Activated naive CD4-positive, alpha-beta T cell treated with anti-CD3 and anti-CD28 coated beads for 36 hours (primary cell): ENCODE measurements at places on chromosomes 3 and 15. TPM values are rescaled to one million over a fixed set of nuclear protein-coding genes. Genes with fewer than 3 reads are reported as not detected.

CIB2 gene
- 2.1 TPM for total RNA-seq

VIPR1 gene
- total RNA-seq = 8.4 TPM

- H3K27me3 ChIP-seq = no peaks in the 10 kb centered on the region
- no peak overlapping the region for H3K27ac ChIP-seq
- DNase-seq = no peak
- H3K4me1 ChIP-seq = no peaks in the 10 kb centered on the region
- no peak overlapping the region for H3K4me3 ChIP-seq
Measured at GRCh38 chr3:42661593-42662022, 8.1 kb downstream of the ZBTB47 start.

GRCh38 chr3:14795996-14796395 lies 22.8 kb upstream of the FGD5 start:
- H3K27me3 ChIP-seq = peaks cover 6% of the 10 kb centered on the region
- H3K36me3 ChIP-seq = no peaks in the 10 kb centered on the region
- H3K4me1 ChIP-seq = no peaks in the 10 kb centered on the region
- no peak overlapping the region for H3K4me3 ChIP-seq
- no peak for DNase-seq

- H3K27ac ChIP-seq = no peak overlapping the region
- DNase-seq = no peak
- no peak overlapping the region for H3K4me3 ChIP-seq
- peaks cover 35% of the 10 kb centered on the region for H3K27me3 ChIP-seq
- H3K36me3 ChIP-seq = no peaks in the 10 kb centered on the region
Measured at GRCh38 chr15:66842710-66843441, 140.8 kb downstream of the SMAD6 start.

DNA sequence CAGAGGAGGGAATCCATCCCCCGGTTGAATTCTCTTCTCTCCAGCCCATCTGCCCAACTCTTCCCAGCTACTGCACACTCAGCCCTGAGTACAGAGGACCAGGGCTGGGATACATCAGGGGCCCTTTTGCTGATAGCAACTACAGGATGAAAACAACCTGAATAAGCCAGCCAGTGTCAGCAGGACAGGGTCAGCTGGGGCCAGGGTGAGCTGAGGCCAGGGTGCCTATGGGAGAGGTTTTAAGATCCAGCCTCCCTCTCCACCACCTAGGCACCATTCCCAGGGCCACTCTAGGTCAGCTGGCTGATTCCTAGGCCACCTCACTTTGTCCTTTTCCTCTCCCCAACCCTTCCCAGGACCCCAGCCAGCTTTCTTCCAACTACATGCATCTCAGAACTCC lies 83.8 kb downstream of the MRPL46 start:
- H3K4me1 ChIP-seq = peaks cover 8% of the 10 kb centered on the region
- no peak overlapping the region for H3K4me3 ChIP-seq
- DNase-seq = no peak
- no peaks in the 10 kb centered on the region for H3K36me3 ChIP-seq
- peaks cover 14% of the 10 kb centered on the region for H3K27me3 ChIP-seq

- no peak overlapping the region for H3K4me3 ChIP-seq
- peaks cover 35% of the 10 kb centered on the region for H3K36me3 ChIP-seq
- no peak overlapping the region for H3K27ac ChIP-seq
- peaks cover 80% of the 10 kb centered on the region for H3K4me1 ChIP-seq
- no peak for DNase-seq
Measured at GRCh38 chr3:72439321-72440183, 408.7 kb downstream of the SHQ1 start.
